ENCODE measurements at places on chromosomes 12 and 14. TPM values are rescaled to one million over a fixed set of nuclear protein-coding genes. Genes with fewer than 3 reads are reported as not detected.

The TOMM20L gene
- total RNA-seq = not detected

The PRH2 gene
- not detected for total RNA-seq

- no peak for DNase-seq
- no peak overlapping the region for H3K4me3 ChIP-seq
- H3K27me3 ChIP-seq = peaks cover 4% of the 10 kb centered on the region
- no peak overlapping the region for H3K27ac ChIP-seq
- H3K4me1 ChIP-seq = peaks cover 7% of the 10 kb centered on the region
Measured at GRCh38 chr14:98946940-98947339, 325.1 kb downstream of the BCL11B start.

DNA sequence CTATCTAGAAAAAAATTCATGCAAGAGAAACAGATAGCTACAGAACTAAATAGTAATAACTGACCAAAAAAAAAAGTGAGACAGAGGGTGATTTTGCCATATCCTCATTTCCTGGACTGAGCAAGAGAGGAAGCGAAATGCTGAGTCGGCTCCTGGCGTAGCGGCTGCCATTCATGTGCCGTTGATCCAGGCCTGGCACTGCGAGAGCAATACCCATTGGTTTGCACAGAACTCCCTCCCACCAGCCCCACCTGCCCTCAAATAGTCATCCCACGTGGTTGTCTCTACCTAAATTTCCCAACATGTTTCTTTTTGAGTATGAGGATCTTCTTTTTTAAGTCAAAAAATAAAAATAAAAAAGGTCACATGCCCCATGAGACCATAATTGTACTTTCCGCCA lies 9.4 kb upstream of the WNT5B start:
- no peak overlapping the region for H3K27ac ChIP-seq
- H3K4me3 ChIP-seq = no peak overlapping the region
- no peak for DNase-seq
- H3K36me3 ChIP-seq = no peaks in the 10 kb centered on the region
- peaks cover 29% of the 10 kb centered on the region for H3K4me1 ChIP-seq
- H3K27me3 ChIP-seq = peaks cover 13% of the 10 kb centered on the region

GRCh38 chr14:72633551-72633950 lies 260.4 kb downstream of the DPF3 start:
- no peak overlapping the region for H3K4me3 ChIP-seq
- H3K36me3 ChIP-seq = peaks cover 4% of the 10 kb centered on the region
- no peak overlapping the region for H3K27ac ChIP-seq
- peaks cover 46% of the 10 kb centered on the region for H3K27me3 ChIP-seq
- no peak for DNase-seq

GRCh38 chr12:93894391-93895088 lies 217.4 kb downstream of the CRADD start:
- no peak for DNase-seq
- H3K4me1 ChIP-seq = peaks cover 54% of the 10 kb centered on the region
- no peak overlapping the region for H3K27ac ChIP-seq

DNA sequence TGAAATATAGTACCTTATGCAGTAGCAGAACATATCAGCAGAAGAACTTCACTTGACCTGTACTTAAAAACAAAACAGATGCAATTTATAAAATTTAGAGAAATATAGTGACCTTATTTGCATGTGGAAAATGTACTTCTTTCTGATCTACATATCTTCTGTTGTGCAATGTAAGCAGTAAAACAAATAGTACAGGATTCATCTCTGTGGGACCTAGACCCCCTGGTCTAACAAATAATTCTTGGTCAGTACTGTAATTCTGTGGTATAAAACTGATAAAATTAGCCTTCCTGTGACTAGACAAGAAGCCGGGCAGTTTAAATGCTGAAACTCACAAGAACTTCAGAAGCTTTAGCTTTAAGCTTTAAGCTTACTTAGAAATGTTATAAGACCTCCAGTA lies 21.6 kb downstream of the HIF1A start:
- DNase-seq = no peak
- peak overlapping the region; percentile 56 for H3K27ac ChIP-seq
- H3K4me3 ChIP-seq = no peak overlapping the region
- H3K4me1 ChIP-seq = peaks cover 75% of the 10 kb centered on the region

DNA sequence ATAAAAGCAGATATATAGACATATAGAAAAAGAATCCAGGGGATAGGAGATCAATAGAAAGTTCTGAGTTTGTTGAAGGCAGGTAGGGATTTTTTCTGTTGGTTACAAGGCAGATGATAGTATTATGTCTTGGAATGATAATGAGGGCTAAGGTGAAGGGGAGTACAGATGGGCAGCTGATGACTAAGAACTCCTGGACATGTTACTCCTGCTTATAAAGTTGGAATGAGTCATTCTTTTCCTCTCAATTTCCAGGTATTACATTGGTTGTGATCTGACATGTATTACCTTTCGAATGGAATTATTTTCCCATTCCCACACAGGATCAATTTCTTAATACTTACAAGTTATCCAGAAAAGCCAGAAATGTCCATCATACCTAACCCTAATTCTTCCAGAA lies 545.2 kb upstream of the MGAT4C start:
- no peaks in the 10 kb centered on the region for H3K27me3 ChIP-seq
- H3K4me3 ChIP-seq = no peak overlapping the region
- no peaks in the 10 kb centered on the region for H3K4me1 ChIP-seq
- no peaks in the 10 kb centered on the region for H3K36me3 ChIP-seq

DNA sequence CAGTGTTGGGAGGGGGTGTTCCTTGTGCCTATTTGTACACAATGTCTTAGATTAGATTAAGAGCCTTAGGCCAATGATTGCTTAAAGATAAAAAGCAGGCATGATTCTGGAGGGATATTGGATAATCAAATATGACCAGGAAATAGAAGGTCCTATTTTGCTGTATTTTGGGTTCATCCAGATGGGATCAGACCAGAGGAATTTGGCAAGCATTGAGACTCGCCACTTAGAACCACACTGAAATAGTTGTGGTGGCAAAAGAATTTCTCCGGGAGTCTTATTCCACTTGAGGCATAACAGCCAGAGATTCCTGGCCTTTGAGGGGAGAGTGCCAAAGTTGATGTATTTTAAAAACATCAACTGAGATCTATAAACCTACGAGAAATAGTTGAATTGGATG lies 327.2 kb downstream of the RAD51B start:
- H3K27me3 ChIP-seq = no peaks in the 10 kb centered on the region
- H3K4me1 ChIP-seq = no peaks in the 10 kb centered on the region
- no peaks in the 10 kb centered on the region for H3K36me3 ChIP-seq
- H3K27ac ChIP-seq = no peak overlapping the region

The BMP4 gene
- total RNA-seq = not detected

DNA sequence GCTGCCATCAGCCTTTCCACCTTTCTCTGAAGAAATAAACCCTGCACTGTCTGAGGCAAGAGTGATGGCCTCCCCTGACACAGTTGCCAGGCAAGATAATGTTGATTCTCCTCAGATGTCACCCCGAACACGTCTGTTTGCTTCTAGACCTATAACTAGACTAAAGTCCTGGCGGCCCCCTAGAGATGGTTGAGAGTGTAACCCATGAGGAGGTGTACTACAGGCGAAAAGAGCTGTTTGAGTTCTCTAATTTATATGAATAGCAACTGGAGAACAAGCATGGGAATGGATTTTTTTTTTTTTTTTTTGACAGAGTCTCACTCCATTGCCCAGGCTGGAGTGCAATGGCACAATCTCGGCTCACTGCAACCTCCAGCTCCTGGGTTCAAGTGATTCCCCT lies 33.0 kb upstream of the ATF7IP start:
- H3K36me3 ChIP-seq = no peaks in the 10 kb centered on the region
- no peak overlapping the region for H3K4me3 ChIP-seq
- no peaks in the 10 kb centered on the region for H3K4me1 ChIP-seq
- no peaks in the 10 kb centered on the region for H3K27me3 ChIP-seq

The KERA gene
- not detected for total RNA-seq

The APEX1 gene
- total RNA-seq = 242 TPM

The SLC17A8 gene
- not detected for total RNA-seq

GRCh38 chr14:68359837-68360552 lies 432.9 kb downstream of the ZFP36L1 start:
- no peak overlapping the region for H3K4me3 ChIP-seq
- H3K4me1 ChIP-seq = peaks cover 26% of the 10 kb centered on the region
- peak overlapping the region; percentile 24 for H3K27ac ChIP-seq
- H3K36me3 ChIP-seq = no peaks in the 10 kb centered on the region

DNA sequence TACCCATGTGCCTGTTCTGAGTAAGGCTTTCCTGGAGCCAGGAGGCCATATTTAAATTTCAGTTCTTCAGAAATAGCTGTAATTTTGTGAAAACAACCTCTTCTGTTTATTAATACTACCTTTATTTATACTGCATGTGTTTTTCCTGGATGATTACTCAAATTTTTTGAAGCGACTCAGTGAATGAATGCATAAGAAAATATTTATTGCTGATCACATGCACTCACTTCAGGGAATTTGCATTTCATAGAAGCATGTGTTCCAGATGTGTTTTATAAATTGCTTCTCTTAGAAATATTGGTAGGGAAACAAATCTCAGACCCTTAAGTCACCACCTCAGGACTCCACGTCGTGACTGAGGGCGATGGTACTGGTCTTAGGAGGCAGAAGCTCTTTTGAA lies 21.8 kb upstream of the DCN start:
- H3K27ac ChIP-seq = no peak overlapping the region
- no peak overlapping the region for H3K4me3 ChIP-seq
- H3K36me3 ChIP-seq = no peaks in the 10 kb centered on the region
- H3K27me3 ChIP-seq = no peaks in the 10 kb centered on the region
- DNase-seq = no peak

DNA sequence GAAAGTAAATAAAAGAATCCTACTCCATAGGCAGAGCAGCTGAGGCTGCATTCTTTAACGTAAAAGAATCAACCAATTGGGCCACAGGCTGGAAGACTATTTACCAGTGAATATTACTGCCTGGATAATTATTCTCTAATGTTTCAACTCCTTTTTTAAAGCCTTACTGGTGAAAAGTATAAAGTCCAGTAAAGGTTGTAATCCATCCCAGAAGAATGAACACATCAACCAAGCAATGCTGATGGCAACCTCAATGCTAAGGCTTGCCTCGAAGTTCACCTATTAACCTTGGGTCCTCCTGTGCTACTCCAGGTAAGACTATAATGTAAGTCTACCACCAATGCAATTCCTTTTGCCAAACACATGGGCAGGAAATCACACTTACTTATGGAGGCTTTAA lies 77.3 kb downstream of the ATXN2 start:
- no peaks in the 10 kb centered on the region for H3K4me1 ChIP-seq
- H3K4me3 ChIP-seq = no peak overlapping the region
- H3K36me3 ChIP-seq = peaks cover 7% of the 10 kb centered on the region
- no peaks in the 10 kb centered on the region for H3K27me3 ChIP-seq
- no peak overlapping the region for H3K27ac ChIP-seq
- no peak for DNase-seq

GRCh38 chr14:80419345-80419744 lies 208.0 kb upstream of the DIO2 start:
- H3K4me3 ChIP-seq = no peak overlapping the region
- H3K36me3 ChIP-seq = no peaks in the 10 kb centered on the region
- H3K27me3 ChIP-seq = peaks cover 5% of the 10 kb centered on the region
- no peak overlapping the region for H3K27ac ChIP-seq
- H3K4me1 ChIP-seq = no peaks in the 10 kb centered on the region
- no peak for DNase-seq

The KIF21A gene
- total RNA-seq = 23.3 TPM

The PPFIA2 gene
- total RNA-seq = not detected

- H3K27me3 ChIP-seq = peaks cover 10% of the 10 kb centered on the region
- H3K36me3 ChIP-seq = no peaks in the 10 kb centered on the region
- no peak for DNase-seq
- no peak overlapping the region for H3K27ac ChIP-seq
- peaks cover 30% of the 10 kb centered on the region for H3K4me1 ChIP-seq
Measured at GRCh38 chr12:103877288-103877687, 36.3 kb upstream of the NT5DC3 start.

The PRB2 gene
- total RNA-seq = not detected

GRCh38 chr12:3035171-3035570 lies 42.0 kb upstream of the TSPAN9 start:
- H3K4me3 ChIP-seq = no peak overlapping the region
- no peaks in the 10 kb centered on the region for H3K36me3 ChIP-seq
- no peaks in the 10 kb centered on the region for H3K4me1 ChIP-seq
- no peak for DNase-seq
- no peak overlapping the region for H3K27ac ChIP-seq

DNA sequence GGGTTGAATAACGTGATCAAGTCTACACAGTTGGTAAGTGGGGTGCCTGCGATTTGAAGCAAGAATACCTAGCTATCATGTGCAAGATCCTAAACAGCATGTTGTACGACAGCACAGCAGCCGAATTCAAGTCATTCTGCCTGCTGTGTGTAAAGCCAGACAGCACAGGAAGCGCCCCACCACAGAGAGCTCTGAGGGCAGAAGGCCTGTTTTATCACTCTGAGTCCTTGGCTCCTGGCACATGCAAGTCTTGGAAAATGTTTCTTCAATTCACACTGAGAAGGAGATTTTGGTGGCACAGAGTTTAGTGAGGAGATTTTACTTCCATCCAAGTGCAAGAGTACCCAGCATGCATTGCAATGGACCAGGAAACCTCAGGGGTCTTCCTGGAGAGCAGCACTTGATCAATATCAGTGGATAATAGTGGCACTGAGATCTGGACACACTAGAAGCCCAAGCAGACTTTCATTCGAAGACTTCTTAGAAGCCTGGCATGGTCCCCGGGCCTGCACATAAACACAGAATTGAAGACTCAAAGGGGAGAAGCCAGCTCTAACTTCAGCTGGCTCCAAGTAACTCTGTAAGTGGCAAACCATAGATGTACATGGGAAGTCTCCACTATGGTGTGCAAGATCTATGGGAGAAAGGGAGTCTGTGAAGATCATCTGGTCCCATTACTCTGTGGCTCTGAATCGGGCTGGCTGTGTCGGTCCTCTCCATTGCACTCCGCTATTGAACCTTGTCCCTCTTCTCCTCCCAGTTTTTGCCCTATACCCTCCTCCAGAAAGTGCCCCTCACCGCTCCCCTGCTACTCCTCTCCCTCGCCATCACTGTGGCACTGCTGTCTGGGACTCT lies 1.5 kb upstream of the KRT1 start:
- peaks cover 16% of the 10 kb centered on the region for H3K27me3 ChIP-seq
- H3K36me3 ChIP-seq = no peaks in the 10 kb centered on the region
- no peak overlapping the region for H3K4me3 ChIP-seq
- H3K27ac ChIP-seq = no peak overlapping the region

DNA sequence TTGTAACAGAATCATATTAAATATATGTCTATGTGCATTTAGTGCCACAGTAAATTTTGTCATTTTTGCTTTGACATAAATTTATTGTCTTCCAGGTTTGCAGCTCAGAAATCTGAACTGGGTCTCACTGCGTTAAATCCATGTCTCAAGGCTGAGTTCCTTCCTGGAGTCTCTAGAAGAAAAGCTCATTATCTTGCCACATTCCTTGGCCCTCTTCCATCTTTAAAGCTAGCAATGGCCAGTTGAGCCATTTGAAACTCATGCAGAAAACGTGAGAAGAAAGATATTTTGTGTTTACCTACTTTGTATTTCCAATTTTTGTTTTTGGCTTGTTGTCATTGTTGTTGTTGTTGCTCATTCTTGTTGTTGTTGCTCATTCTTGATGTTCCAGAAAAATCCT lies 10.7 kb downstream of the PRH1 start:
- no peak overlapping the region for H3K4me3 ChIP-seq
- DNase-seq = no peak
- no peaks in the 10 kb centered on the region for H3K4me1 ChIP-seq
- no peak overlapping the region for H3K27ac ChIP-seq
- no peaks in the 10 kb centered on the region for H3K36me3 ChIP-seq

The IFNG gene
- total RNA-seq = 2,121 TPM

The RNASE7 gene
- total RNA-seq = not detected

GRCh38 chr12:108589028-108589839 lies 8.7 kb downstream of the TMEM119 start:
- no peak overlapping the region for H3K4me3 ChIP-seq
- no peaks in the 10 kb centered on the region for H3K36me3 ChIP-seq

Measured in activated T-helper 1 cell treated with anti-CD3 and anti-CD28 coated beads, Interleukin-12 subunit alpha, Interleukin-12 subunit beta, Interleukin-2, Interleukin-4 antibody, amounts not matched to agents 30 ng/mL and 10 ng/mL and 1 ng/mL, durations not matched to agents 14 hours and 24 hours and 36 hours (primary cell).